ENCODE measurements at places on chromosomes 16 and 17.

GRCh38 chr17:76862079-76862478, 6.1 kb upstream of the MGAT5B start:
- no peak for DNase-seq

DNA sequence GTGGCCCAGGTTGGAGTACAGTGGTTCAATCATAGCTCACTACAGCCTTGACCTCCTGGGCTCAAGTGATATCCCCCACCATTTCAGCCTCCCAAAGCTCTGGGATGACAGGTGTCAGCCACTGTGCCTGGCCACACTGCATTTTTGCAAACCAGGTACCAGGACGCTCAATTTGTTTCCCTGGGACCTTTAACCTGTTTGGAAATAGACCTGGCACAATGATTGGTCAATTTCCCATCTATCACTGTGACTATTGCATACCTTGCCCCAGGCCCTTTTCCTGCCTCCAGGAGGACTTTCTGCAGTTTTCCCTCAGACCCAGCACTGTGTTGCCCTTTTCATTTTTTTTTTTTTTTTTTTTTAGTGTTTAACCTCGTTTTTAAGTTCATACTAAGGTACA, 11.1 kb upstream of the FUS start:
- DNase-seq, result no peak

DNA sequence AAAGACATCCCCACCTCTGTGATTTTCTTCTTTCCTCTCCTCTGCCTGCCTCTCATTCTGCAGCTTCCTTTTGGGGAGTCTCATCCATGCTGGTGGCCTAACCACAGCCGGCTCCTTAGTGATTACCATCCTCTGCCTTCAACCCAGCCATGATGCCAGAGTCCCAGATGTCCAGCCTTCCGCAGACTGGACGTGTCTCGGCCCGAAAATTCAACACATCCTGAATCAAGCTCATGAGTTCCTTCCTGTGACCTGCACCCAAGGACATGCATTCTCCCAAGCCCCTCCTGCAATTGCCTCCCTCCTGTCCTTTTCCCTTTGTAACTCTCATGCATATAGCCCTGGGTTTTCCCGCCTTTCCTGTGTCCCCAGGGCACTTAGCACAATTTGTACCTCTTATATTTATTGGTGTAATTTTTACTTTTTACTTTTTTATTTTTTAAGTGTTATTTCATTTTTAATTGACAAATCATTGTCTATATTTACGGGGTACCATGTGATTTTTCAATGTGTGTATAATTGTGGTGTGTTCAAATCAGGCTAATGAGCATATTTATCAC, 1.2 kb upstream of the SLC13A5 start:
- no peak for DNase-seq

DNA sequence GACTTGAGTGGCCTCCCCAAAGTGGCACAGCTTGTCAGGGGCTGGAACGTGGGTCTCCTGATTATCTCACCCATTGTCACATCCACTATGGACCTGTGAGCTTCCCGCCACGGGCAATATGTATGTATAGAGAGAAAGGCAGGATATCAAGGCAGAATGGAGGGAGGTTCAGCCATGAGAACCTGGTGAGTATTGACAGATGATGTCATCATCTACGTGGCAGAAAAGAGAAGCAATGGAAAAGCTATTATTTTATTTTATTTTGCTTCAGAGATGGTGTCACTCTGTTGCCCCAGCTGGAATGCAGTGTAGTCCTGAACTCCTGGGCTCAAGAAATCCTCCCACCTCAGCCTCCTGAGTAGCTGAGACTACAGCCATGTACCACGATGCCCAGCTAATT, 13.4 kb upstream of the PDK2 start:
- DNase-seq, result no peak

- DNase-seq, result no peak
Observed at GRCh38 chr16:21186326-21186691, 25.1 kb downstream of the ZP2 start.

DNA sequence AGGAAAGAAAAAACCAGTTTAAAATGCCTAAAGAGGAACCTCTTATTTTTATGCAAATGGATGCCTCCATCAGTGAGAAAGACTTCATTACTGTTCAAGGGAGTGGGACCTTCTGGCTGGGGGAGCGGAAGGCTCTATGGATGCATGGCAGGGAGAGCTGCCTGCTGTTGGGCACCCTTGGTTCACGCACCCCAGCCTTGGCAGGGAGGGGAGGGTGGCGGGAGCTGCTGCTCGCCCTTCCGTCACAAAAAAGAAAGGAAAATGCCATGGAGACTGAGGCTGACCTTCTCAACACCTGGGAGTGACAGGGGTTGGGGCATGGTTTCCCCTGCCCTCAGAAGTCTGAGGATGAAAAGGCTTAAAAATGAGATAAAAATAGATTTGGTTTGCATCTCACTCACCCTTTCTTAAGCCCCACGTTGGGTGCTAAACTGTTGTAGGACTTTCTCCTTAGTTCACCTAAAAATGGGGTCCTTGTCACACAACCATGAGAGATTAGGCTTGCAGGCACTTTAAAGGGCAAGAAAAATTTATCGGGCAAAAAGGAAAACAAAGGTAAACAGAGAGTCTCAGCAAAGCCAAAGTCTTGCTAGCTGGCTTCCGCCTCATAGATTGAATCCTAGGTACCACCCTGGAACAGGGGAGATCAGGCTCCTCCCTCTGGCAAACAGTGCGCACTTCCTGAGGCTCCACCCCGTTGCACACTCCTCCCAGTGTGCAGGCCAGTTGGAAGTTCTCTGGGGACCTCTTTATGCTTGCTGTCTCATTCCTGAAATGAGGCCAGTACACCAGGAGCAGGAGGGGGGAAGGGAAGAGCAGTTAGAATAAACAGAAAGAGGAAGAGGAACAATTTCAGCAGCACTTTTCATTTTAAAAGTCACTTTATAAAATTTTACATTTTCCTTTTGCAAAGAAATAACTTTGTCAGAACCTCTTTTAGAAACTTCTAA, 31.6 kb downstream of the PHKB start:
- no peak for DNase-seq

DNA sequence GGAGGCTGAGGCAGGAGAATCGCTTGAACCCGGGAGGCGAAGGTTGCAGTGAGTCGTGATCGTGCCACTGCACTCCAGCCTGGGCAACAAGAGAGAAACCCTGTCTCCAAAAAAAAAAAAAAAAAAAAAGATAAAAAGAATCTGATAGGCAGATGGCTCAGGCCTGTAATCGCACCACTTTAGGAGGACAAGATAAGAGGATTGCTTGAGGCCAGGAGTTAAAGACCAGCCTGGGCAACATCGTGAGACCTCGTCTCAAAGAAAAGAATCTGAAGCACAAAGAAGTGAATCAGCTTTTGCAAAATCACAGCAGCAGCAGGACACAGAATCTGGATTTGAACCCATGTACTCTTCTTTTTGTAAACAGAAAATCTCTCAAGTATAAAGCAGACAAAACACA, 7.6 kb downstream of the NOB1 start:
- DNase-seq, result no peak

DNA sequence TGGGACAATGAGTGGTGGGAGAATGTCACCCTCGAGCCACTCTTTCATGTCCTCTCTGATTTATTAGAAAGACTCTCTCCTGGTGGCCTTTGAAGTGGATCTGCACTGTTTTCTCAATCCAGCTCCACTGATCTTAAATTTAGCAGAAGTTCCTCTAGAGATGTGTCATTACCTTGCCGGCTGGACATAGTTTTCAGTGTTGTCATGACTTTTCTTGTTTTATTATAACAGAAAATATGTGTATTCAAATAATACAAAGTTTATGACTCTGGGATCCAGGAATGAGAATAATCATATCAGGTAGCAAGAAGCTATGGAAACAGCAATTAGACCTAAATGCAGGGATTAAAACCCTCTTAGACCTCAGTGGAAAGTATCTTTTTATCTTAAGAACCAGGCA, 247.5 kb upstream of the ELAC2 start:
- no peak for DNase-seq

- no peak for DNase-seq
Observed at GRCh38 chr16:1768767-1769401, 2.5 kb downstream of the NME3 start.

DNA sequence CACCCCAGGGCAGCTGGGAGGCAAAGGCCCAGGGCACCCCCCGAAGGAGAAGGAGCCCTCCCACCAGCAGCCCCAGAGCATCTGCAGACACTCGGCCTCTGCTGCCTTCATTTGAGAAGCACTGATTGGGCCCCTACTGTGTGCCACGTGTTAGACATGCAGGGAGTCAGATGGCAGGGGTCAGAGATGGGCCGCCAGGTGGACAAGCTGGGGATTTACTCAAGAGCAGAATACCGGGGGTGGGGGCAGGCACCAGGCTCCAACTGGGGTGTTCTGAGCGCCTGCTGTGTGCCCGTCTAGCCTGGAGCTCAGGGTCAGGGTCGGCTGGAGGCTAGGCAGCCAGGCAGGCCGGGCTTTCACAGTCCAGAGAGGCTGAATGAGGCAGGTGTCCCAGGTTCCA, 18.7 kb downstream of the TPSG1 start:
- no peak for DNase-seq

DNA sequence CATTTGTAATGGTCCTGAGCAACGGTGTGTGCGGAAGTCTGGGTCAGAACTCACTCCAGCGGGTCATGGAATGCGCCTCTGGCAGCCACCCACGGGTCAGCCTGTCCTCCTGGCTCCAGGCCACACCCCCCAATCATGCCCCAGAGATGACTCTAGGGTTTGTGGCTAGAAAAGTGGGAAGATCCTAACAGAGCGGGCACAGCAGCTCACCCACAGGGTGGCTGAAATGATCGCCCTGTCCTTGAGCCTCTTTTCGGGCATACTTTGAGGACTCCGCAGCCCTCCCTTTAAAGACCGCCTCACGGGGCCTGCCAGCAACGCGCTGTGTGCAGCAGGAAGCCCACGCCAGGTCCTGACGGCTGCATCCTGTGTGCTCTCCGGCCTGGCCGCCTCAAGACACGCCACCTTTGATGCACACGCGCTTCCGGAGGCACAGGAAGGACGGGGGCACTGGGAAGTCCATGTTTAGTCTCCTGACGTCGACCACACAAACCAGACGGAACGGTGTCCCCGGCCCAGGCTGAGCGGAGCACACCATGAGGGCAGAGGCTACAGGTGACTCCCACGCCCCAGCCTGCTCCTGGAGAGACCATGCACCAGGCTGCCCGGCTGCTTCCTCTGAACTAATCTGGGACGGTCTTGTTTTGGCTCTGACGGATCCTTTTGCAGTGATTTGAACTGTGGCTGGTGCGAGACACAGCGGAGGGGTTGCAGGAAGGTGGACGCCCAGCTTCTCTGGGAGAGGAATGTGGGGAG, 92.9 kb downstream of the TBC1D16 start:
- no peak for DNase-seq

GRCh38 chr16:87330646-87331045, 13.5 kb upstream of the C16orf95 start:
- no peak for DNase-seq

DNA sequence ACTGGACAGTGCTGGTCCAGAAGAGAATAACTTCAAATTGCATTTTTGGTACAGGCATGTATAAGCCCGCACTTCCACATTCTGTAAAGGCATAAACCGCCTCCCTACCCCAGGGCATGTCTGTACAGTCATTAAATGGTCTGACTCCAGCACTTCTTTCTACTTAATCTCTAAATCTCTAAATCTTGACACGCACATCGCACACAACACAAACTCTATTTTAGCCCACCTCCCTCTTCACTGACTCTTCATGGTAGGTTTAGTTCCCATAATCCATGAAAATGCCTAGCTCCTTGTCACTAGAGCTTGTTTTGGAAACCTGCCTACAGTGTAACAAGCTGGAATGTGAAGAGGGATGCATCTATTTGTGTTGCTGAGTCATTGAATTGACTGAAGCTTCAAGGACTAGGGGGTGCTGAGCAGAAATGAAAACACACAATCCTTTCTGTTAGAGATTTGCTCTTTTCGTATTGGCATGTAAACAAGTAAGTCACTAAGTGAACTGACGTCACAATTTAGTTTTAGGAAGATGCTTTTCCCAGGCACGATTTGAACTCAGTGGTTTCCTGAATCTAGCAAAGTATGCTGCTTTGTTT, 1.6 kb upstream of the DUSP14 start:
- DNase-seq, result no peak

DNA sequence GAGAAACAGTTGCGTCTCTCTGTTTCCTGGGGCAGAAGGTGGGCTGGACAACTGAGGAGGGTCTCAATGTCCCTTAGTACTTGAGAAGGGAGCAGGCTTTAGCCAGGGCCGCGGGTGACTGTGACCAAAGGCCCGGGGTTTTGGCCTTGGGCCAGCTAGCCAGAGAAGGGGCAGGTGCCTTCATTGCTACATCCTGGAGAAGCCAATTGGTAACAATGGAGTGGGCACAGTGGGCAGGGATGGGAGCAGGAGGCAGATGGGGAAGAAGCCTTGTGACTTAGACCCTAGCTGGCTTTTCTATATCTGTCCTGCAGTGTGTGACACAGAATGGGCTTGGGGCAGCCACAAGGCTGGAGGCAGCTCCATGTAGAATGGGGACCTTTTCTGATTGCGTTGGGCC, 46.0 kb downstream of the CLEC16A start:
- DNase-seq, result no peak

GRCh38 chr16:77987810-77988209, 34.5 kb upstream of the CLEC3A start:
- no peak for DNase-seq

- DNase-seq, result no peak
Observed at GRCh38 chr16:26595199-26595598, 471.5 kb upstream of the C16orf82 start.

All from amygdala (tissue), 56 donors.